ENCODE measurements at places on chromosomes 13 and 19.

DNA sequence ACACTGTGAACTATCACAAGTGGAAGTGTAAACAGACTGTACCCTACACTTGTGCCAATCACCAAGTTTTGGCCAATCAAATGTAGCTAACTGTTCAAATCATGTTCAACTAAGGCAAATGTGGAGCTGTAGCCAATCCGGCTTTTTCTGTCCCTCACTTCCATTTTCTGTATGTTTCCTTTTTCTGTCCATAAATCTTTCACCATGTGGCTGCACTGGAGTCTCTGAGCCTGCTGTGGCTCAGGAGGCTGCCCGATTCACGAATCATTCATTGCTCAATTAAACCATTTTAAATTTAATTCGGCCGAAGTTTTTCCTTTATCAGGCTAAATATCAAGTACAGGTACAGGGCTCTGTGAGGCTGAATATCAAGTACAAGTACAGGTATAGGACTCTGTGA lies 216.5 kb downstream of the RFC3 start:
- no peak for DNase-seq

DNA sequence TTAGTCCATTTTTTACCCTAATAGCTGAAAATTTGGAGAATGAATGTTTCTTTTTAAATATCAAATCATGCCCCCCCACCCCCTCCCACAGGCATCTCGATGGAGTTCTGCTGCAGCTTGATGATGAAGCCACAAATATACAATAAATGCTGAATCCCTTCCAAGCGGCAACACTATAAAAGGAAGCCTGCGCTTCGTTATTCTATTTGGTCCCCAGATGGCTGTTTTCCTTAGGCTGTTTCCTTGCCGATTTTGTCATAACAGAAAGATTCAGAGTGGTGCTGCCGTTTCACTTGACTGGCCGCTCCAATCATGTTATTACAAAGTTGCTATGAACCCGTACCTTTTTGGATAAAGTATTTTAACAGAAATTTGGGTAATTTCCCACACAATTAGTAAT lies 79.5 kb downstream of the MYO16 start:
- DNase-seq: no peak

GRCh38 chr19:14390548-14390947 lies 9.3 kb downstream of the ADGRE5 start:
- DNase-seq: no peak

DNA sequence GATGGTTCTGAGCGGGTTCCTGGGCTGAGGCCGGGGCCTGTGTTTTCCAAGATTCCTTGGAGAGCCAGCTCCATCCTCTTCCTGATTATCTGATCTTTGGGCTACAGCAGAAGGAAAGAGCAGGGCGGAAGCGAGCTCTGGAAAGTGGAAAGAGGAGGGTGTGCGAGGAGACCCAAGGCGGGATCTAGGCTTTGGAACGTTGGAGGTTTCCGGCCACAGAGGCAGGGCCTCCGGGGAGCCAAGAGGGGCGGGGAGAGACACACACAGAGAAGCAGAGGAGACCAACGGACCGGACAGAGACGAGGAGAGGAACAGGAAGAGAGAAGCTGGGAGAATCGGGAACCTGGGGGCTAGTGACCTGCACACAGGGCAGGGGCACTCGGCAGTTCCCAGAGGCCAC lies at the start of gene CLEC11A:
TSS of gene CLEC11A (plus strand) at position 296 of the 400 bp plus-strand sequence. CDS start 162 bp downstream, outside the sequence.
- no peak for DNase-seq

- no peak for DNase-seq
Observed at GRCh38 chr19:11261971-11262839, at the start of gene DOCK6. Gene DOCK6, minus strand, starts transcription at chr19:11262524. Its CDS starts 84 bp downstream, at chr19:11262440.

DNA sequence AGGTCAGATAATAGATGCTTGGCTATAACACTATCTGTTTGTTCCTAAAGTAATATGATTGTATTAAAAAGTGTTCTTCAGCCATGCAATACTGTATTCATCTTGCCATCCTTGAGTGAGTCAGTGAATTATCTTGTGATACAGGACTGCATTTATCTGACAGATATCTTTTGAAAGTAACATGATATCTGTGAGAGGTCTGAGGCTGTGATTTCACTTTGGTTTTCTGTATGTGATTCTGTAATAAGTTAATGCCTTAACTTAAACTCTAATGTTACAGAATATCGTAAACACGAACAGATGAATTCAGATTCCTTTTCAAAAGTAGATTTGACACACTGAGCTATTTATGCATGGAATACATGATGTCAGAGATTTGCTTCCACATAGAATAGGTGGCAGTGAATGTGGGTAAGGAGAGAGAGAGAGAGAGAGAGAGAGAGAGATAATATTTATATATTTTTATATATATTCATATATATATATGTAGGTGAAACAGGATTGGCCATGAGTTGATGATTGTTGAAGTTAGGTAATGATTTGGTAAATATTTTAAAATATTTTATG lies 97.9 kb upstream of the RNF113B start:
- DNase-seq: no peak

DNA sequence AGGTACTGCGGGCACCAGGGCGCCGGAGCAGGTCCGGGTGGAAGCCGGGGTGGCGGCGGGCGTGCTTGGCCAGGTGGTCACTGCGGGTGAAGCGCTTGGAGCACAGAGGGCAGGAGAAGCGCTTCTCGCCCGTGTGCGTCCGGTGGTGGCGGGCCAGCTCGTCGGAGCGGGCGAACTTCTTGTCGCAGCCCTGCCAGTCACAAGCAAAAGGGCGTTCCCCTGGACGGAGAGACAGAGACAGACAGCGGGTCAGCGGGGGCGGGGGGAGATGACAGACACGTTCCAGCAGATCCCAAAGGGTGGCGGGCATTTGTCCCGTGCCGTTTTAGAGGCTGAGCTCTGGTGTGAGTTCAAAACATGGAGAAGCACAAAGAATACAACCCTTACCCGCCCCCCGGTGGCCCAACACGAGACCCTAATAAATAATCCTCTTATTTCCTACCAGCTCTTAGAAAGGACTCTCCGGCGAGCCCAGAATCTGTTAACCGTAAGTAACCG lies 6.3 kb upstream of the REXO1 start:
- no peak for DNase-seq

- DNase-seq: peak; percentile 75
Observed at GRCh38 chr13:110560601-110561343, 750 bp downstream of the RAB20 start.

- DNase-seq: peak; percentile 41
Observed at GRCh38 chr13:27005556-27005955, 166.1 kb downstream of the USP12 start.

GRCh38 chr19:2495651-2496316 lies 19.9 kb downstream of the GADD45B start:
- no peak for DNase-seq

DNA sequence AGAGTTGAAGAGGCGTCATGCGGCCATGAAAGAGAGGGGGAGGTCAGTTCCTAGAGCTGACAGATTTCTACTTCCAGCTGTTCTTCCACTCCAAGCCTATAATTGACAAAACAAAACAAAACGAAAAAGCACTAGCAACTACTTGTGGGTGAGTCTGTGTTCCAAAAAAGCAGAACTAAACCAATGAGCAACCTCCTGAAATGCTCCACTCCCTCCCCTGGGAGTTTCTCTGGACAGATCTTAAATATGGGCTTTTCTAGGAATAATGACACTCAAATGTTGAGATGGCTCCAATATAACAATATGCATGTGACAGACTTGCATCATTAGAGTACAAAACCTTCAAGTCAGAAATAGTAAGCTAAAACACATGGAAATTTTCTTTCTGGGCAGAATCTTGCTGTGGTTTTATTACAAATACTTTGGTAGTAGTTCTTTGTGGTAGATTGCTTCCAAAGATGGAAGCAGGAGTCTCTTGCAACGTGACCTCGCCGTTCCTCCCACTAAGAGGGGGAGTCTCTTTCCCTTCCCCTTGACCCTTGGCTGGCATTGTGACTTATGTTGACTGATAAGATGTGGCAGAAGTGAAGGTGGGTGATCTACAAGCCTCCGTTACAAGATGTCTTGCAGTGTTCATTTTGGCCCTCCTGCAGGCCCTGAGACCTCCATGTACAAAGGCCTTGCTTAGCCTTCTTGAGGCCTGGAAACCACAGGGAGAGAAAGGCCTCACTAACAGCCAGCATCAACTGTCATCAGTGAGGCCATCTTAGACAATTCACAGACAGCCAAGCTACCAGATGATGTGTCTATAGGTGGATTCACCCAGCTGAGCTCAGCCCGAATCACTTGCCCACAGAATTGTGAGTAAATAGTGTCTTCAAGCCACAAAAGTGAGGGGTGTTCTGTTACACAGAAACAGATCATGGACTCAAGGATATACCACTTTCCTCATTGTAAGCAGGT lies 173.1 kb upstream of the RFC3 start:
- no peak for DNase-seq

DNA sequence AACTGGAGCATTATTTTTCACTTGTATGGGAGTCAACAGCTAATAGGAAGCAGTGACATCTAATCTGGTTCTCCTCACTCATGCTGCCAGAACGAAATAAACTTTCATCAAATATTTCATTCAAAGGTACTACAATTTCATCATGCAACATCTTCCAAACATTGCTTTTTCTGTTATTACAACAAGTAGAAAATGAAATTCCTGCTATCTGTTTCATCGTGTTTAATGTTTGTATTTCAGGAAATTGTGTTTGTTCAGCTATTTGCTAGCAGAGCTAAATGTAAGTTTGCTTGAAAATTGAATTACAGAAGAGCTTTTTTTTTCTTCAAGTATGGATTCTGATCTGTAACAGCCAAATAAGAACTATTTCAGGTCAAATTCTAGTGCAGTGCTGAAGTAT lies 90.1 kb downstream of the SLITRK6 start:
- DNase-seq: no peak

DNA sequence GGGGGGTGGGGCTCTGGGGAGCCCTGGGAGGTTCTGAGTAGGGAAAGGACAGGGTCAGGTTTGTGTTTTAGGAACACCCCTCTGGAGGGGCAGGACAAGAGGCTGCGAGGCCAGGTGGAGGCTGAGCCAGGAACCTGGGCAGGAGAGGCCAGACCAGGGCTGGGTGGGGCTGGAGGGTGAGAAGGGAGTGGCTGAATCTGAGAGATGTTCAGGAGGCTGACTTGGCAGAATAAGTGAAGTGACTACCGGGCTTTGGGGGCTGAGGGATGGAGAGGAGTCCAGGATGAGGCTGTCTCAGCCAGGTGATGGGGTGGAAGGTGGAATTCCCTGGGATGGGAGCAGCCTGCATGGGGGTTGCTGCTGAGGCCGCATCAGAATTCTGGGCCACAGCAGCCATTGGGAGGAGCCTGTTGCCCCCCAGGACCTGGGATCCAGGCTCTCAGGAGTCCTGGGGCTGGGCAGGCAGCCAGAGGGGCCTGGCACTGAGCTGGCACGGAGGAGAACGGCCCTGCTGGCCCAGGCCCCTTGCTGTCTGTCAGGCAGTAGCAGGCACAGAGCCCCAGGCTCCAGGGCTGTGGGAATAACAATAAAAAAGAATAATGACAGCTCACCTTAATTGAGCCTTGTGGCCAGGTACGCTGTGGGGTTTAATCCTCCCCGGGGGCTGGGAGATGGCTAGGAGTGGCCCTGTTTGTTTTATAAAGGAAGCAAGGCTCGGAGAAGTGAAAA lies 3.3 kb downstream of the PPP5C start:
- DNase-seq: no peak

DNA sequence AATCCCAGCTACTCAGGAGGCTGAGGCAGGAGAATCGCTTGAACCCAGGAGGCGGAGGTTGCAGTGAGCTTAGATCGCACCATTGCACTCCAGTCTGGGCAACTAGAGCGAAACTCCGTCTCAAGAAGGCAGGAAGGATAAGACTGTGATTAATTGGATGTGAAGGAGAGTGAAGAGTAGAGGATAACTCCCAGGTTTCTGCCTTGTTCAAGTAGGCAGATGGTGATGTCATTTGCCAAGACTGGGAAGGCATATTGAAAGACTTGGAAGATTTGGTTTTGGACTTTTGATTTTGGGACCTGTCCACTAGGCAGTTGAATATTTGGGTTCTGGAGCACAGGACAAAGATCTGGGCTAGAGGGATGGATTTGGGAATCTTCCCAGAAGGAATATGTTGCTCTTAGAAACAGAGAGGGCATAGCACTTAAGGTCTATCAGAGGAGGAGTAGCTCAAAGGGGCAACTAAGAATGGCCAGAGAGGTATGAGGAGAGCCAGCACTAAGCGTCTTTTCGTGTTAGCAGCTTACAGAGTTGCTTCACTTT lies 20.0 kb downstream of the GARRE1 start:
- no peak for DNase-seq

DNA sequence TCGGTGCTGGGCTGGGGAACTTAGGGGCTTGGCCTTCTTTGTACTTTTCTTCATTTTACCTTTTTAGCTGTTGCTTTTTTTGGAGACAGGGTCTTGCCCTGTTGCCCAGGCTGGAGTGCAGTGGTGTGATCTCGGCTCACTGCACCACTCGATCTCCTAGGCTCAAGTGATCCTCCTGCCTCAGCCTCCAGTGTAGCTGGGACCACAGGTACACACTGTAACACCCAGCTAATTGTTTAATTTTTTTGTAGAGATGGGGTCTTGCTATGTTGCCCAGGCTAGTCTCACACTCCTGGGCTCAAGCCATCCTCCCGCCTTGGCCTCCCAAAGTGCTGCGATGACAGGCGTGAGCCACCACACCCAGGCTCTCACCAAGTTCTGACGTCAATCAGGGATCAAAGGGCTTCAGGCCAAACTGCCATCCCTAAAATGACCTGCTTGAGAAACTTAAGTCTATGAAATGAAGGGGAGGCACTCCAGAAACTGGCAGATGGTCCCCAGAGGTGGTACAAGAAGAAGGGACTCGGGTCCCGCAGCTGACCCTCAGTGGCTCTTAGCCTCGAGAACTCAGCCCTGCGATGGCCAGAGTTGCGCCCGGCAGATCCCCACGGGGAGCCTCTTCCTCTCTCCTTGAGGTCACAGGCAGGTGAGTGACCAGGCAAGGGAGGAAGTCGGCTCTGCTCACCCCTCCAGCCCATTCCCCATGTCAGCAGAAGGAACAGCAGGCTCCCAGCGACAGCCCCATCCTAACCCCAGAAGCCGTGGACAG lies 61.7 kb downstream of the GNG7 start:
- DNase-seq: no peak

DNA sequence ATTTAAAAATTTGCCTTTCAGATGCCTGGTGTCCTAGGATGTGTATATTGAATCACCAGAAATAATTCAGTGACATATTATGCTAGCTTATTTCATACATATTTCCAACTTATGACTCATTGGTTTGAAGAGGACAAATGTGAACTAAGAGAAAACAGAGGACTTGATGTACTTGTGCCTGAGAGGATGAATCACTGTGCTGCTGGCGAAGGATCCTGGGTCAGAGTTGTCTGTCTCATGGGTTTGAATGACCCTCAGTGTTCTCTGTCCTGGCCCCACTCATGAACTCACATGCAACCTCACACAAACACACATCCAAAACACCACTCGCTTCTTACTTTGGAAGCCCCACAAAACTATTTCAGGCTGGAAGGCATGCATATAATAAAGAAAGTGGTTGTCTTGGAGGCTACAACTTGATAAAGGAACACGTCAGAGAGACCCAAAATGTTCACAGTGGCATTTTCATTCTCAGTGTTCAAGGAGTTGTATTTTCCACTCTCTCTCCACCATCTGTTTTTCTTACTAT lies 129.0 kb upstream of the SPRY2 start:
- DNase-seq: no peak

DNA sequence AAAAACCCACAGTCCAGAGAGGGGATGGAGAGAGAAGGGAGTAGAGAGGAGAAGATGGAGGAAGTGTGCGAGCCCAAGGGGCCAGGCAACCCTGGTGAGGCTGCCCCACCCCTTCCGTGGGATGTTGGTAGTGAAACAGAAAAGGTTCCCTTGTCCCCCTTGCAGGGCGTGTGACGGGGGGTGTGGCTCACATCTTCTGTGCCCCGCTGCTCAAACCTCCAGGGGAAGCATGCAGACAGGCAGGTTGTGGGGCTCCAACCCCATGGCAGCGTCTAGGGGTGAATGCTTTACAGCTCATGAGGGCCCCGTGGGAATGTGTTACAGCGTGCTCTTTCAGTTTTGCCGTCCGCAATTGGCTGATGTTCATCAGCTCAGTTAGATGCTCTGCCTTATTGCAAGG lies 14.7 kb upstream of the EVI5L start:
- DNase-seq: no peak
